ENCODE measurements at places on chromosomes 13 and 19.

DNA sequence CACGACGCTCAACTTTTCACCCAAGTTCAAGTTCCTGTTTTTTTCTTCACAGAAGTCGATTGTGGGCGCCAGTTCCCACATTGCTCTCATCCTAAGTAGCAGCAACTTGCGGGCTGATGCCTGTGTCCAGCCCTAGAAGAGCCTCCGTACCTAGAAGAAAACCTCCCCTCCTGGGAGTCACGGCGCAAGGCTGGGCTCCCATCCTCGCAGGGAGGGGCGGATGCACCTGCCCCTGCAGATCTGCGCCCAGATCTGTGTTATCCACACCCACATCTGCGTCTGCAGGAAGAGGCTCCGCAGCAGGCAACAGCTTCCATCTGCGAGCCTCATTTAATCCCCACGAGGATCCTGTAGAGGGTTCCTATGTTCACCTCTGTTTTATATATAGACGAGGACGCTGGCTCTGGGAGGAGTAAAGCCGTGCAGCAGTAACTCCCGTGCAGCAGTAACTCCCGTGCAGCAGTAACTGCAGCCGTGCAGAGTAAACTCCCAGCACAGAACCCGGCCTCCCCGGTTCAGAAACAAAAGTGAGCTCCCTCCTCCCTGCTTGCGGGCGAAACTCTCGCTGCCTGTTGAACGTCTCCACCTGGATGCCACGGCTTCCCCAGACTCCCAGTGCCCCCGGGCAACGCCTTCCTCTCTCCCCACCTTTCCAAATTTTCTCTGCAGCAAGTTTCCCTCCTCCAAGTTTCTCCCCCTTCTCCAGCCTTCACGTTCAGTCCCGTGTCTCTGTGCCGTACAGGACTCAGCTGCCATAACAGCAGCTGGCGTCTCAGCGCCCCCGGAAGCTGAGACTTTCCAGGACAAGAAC is 23.5 kb upstream of the LAIR1 start:
- DNase-seq = no peak

- peak; percentile 3 for DNase-seq
Observed at GRCh38 chr13:86870444-86870843, 800.7 kb upstream of the SLITRK5 start.

DNA sequence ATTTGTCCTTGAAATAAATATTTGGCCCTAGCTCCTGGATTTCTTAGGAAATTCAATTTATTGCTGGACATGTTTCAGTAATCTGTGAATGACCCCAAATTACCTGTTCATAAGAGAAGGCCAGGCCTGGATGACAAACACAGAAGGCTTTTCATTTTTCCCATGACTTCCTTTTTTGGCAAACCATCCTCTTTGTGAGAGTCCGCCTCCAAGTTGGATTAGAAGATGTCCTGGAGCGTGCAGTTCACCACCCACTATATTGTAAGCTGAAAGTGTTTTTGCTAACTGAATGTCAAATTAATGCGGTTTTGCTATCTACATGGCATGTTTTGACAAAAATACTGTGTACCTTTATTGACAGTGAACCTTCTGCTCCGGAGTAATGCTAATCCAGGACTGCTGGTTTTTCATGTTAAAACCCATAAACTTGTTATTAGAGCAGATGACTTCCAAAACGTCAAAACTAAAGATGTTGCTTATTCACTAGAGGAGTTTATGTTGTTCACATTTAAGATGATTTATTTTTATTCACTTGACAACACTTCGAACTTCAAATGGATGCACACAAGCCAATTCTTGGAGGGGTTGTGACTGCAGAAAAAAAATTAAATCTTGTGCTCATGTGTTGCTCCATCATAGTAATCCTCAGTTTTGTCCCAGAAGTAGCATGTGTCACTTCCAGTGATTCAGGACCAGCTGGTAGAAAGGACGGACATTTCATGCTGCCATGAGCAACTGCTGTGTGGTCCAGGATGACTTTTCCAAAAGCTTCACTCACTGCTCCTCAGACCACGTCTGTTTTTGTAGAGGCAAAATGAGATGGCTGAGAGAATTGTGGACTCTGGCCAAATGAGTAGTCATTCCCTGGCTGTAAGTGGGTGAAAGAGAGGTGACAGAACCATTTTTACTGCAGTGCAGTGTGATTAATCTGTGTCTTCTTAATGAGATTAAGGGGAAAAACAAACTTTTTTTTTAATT is 71.0 kb downstream of the ITGBL1 start:
- DNase-seq = no peak

- DNase-seq = no peak
Observed at GRCh38 chr19:13334801-13335481, 171.3 kb downstream of the CACNA1A start.

DNA sequence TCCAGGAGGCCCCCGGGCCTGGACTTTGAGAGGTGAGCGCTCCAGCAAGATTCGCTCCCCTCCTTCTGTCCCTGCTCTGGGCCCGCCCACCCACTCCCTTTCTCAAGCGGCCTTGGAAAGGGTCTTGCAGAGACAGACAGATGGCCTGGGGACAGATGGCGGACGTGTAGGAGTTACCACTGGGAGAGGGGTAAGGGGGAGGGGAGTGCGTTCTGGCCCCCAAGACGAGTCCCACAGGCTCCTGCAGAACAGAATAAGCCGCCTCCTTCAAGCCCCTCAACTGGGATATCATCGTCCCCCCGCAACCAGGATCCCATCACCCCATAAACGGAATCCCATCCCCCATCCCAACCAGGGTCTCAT is 3.6 kb upstream of the TNFAIP8L1 start:
- DNase-seq = no peak

DNA sequence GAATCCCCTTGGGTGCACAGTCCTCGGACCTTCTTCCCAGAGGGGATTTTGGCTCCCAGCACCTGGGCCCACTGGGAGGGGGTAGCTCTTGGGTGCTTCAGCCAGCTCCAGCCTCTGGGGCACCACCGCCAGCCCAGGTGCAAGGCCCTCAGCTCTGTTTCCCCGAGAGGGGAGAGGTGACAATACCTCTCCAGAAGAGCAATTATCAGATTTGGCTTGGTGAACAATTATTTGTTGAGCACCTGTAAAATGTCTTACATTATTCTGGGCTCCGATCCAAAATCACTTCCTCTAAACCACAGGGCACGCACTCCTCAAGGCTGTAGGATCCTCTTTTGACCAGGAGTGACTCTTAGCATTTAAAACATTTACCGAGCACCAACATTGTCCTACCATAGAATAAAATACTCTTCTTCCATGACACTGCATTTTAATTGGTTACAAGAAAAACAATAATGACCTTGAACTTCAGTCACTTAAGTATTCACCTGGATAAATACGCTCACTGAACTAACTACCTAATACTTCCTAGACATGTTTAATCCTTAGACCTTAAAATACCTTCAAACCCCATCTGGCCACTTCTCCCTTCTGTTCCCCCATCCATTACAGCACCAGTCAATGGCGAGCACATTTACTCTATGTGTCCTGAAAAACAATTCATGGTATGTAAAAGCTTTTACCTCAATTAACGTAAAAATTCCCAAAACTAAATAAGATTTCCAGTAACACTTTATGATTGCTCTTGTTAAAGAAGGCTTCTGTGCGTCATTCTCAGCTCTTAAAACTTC is 54.8 kb downstream of the ABCC4 start:
- no peak for DNase-seq

DNA sequence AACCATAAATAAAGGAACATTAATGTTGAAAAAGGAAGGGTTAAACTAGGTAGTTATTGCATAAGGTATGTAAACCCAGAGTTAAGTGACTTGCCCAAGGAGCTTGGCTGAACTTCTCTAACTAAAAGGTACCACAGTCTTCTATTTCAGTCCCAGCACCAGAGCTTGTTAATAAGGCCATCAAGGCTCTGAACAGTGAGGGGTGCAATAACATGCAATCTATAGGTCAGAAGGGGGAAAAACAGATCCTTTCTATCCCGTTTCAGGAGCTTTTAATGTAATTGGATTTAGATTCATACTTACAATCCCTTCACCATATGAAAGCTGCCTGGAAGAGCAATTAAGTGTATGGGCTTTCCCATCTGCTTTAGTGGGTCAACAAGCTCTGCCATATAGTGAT is 441.5 kb upstream of the SPRY2 start:
- no peak for DNase-seq

DNA sequence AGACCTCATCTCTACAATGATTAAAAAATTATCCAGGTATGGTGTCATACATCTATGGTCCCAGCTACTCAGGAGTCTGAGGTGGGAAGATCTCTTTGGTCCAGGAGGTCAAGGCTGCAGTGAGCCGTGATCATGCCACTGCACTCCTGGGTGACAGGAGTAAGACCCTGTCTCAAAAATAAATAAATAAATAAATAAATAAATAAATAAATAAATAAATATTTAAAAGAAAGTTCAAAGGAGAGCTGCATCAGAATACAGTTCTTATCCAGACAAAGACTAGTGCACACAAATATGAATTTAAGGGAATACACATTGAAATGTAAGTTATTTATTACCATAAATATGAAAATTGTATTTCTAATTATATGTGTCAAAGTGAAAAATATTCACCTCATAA is 624.9 kb downstream of the SLITRK6 start:
- no peak for DNase-seq

DNA sequence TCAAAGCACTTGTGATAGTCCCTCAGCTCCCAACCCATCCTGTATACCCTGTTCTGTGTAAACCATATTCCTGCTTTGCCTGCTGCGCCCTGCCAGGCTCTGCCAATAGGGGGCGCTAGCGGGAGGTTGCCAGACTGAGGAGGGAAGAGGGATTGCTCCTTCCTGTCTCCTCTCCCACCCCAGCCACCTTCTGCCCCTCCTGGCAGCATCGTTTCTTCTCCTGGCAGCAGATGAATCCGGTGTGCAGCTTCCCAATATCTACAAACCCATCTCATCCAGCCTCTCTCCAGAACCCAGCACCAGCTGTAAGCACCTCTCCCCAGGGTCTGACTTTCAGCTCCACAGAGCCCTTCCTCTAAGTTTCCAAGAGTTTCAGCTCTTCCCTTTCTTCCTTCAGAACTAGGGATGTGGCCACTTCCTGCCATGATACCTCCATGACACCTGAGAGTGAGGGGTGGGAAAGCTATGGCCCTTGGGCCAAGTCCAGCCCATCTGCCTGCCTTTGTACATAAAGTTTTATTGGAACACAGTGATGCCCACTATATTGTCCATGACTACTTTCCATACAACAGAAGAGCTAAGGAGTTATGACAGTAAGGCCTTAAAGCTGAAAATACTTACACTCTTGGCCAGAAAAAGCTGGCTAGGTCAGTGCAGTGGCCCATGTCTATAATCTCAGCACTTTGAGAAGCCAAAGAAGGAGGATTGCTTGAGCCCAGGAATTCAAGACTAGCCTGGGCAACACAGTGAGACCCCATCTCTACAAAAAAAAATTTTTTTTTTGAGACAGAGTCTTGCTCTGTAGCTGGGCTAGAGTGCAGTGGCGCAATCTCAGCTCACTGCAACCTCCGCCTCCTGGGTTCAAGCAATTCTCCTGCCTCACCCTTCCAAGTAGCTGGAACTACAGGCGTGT is 34.5 kb upstream of the ATP1A3 start:
- DNase-seq = no peak

DNA sequence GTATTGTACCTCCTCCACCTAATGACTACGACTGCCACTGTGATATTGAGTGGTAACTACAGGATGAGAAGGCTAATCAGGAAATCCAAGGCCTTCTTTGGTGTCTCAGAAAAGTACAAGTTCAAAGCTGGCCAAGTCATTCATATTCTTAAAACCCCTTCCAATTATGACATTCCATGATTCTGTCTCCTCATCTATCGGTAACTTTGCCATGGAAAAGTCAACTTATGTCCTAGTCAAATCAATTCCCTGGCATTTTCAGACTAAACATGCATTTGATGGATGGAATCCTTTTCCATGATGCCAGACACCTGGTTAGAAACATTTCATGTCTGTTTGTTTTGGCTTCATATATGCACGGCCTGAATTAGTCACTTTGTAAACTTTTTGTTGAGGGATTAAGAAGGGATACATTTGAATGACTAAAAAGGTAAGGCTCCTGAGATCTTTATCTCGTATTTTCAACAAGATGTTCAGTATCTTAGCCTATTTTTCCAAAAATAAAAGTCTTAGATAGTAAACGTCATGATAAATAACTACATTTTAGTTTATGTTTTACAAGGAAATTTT is 186.5 kb downstream of the NHLRC3 start:
- DNase-seq = no peak

DNA sequence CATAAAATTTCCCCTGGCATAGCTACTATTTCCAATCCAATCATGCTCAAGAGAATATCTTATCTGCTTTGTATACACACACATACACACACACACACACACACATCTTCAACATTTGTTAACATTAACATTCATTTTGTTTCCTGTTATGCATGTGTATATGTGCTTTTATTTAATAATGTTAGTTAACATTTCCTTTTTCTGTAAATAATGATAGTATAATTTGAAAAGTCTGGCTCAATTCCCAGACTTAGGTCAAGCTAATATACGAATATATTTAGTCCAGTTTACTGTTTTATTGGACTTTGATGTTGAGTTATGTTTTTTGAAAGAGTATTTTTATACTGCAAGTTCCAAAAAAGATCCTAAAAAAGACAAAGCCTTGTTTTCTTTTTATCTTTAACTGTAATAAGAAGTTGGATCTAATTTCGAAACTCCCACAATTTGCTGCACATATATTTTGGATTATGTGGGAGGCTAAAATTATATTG is 1072.4 kb downstream of the EFNB2 start:
- DNase-seq = no peak

GRCh38 chr13:31638577-31638976 is 100.7 kb upstream of the RXFP2 start:
- DNase-seq = peak; percentile 10

DNA sequence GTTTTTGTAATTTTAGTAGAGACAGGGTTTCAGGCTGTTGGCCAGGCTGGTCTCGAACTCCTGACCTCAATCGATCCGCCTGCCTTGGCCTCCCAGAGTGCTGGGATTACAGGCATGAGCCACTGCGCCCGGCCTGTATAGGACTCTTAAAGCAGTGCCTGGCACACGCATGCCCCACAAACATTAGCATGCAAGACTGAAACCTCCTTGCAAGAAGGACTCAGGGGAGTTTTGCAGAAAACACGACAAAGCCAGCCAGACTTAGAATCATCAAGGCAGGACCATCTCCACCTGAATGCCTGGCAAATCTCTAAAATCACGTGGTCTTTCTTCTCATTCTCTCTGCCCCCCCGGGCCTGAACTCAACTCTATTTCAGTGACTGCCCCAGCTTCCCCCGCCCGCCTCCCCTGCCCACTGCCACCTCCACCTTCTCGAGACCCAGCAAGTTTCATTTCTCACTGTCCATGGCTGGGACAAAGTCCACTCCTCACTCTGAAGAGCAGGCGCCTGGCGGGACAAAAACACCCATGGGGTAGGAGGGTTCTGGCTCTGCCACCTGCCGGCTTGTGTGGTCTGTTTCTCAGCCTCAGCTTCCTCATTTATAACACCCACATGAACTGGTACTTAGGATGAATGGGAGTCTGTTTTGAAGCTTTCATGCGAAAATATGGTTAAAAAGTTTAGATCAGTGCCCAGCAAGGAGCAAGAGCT is 2.4 kb downstream of the TICAM1 start:
- no peak for DNase-seq
